ENCODE measurements at places on chromosomes 7 and 10.

DNA sequence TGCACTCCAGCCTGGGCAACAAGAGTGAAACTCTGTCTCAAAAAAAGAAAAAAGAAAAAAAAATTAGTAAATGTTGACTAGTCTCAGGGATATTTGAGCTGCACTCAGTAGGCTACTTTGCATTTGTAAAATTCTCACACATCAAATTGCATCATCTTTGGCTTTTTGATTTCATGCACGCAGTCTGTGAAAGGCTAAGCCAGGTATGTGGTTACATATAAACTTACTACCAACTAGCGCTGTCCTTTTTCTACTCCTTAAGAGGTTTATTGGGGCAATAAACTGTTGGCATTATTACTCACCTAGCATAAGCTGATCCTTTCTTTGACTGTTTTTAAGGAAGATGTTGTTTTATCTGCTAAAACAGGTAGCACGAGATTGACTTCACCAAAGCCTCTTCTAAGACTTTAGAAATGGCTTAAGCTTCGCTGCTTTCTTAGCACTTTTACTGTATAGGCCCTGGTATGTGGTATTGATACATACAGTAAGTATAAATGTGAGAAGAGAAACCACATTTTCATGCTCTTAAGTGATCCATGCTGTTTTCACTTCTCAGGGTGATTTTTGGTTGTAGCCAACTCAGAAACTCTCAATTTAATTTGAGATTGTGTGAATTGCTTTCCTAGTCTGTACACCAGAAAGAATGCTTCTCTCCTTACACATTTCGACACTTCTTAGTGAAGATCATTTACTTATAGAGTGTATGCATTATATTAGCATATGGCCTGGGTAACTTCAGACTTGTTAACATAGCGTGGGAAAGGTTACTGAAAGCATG is 323.9 kb downstream of the AUTS2 start:
- no peak for DNase-seq

DNA sequence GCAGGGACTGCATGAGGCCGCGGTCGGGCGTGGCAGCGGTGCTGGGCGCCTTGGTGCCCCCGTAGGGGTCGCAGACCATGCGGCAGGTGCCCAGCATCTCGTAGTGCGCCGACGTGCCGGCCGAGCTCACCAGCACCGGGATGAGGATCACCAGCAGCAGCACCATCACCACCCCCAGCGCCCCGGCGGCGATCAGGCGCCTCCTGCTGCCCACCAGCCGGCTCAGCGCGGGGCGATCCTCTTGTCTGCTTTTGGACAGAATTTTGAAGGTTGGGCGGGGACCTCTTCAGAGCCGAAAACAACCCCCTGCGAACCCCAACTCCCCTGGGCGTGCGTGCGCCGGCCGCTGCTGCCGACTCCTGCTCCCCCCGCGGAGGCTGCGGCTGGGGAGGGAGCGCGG is 779 bp downstream of the C1QL3 start:
- DNase-seq = no peak

DNA sequence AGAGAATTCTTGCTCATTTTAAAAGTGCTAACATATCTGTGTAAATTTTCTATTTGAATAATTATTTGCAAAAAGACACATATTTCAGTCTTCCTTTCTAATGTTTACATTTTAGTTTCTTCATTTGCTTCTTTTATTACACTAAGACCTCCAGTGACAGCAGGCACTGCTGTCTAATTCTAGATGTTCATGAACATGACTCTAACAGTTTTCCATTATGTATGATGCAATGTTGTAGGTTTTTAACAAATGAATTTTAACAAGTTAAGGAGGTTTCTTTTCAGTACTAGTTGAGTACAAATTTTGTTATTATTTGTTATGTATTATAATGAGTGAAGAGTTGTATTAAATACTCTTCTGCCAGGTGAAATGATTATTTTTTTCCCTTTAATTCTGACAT is 83.6 kb downstream of the GRB10 start:
- no peak for DNase-seq

- no peak for DNase-seq
Measured at GRCh38 chr7:70638158-70639107, 493.5 kb upstream of the GALNT17 start.

- no peak for DNase-seq
Measured at GRCh38 chr7:150860978-150861295, 8.6 kb downstream of the AOC1 start.
